ENCODE measurements at places on chromosomes 5 and 9.

GRCh38 chr5:142246258-142246657, 78.6 kb downstream of the SPRY4 start:
- peak; percentile 65 for DNase-seq

GRCh38 chr9:93586290-93587057, 10.1 kb downstream of the PHF2 start:
- DNase-seq = no peak

- no peak for DNase-seq
Observed at GRCh38 chr5:42751044-42751443, 5.6 kb upstream of the CCDC152 start.

- DNase-seq = peak; percentile 100
Observed at GRCh38 chr9:127561491-127562278, 50.4 kb upstream of the STXBP1 start.

GRCh38 chr5:92874790-92875189, 706.2 kb downstream of the NR2F1-AS1 start:
- DNase-seq = no peak

GRCh38 chr9:125971050-125971449, 223.9 kb downstream of the PBX3 start:
- DNase-seq = no peak

GRCh38 chr5:154587123-154588026, 109.3 kb upstream of the HAND1 start:
- no peak for DNase-seq

DNA sequence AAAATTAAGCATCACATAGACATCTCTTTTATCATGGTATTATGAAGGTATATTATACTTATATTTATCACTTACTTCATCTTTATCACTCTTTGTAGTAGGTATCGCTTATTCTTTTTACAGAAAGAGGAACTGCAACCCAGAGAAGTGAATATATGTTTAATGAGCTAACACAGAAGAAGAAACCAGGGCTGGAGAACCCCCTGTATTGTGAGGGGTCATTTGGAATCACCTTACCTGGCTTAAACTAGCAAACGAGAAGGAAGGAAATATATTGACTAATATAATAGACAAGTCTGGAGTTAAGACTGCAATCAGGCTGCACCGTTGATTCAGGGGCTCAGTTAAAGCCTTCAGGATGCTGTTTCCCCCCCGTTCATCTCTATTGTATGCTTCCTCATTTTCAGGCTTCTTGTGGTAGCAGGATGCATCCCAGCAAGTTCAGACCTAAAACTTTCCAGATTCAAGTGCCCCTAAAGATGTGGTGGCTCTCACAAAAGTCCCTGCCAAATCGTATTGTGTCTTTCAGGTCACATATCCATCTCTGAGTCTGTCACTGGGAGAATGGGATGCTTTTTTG, 146.4 kb downstream of the GCNT1 start:
- no peak for DNase-seq

DNA sequence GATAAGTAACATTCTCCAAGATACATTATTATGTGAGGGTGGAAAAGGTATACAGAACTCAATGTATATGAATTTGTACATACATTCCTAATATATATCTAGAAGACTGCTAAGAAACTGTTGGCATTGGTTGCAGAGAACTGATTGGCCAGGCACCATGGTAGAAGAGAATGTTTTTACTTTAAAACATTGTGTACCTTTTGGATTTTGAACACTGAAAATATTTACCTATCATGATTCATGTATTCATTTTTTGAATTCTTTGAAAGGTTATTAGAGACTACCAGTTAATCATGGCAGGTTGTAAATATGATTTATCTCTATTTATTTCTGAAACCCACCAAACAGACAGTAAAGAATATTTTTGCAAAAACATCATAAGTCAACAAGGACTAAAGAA, 41.2 kb upstream of the ADRB2 start:
- DNase-seq = no peak

GRCh38 chr9:124045076-124045829, 33.7 kb downstream of the LHX2 start:
- DNase-seq = no peak

DNA sequence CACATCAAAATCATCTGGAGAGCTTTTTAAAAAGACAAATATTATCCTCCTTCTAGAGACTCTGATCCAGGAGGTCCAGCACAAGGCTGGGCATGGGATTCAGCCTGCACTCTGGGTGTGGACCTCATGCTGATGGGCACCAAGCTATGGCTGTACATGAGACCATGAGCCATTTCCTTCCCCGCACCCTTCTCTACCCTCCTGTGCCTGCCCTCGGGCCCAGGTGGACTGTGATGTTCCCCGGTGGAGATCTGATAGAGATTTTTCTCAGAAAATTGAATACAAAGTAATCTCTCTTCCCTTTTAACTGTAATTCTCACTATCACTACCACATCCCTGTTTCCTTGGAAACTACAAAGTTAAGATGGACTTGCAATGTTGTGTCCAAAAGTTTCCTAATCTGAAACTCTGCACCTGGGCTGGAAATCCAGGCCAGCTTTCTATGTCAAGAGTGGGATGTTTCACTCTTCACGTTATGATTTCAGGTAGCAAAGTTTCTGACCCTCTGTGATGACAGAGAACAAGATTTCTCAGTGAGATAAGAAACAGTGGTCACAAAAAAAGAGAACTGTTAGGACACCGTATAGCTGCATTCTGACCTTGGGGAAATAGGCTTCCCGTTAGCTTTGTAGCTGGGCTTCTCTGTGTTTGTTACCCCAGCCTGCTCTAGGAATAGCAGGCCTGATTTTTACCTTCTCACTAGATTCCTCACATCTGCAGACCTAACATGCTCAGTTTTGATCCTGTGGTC, 11.5 kb downstream of the SFXN1 start:
- no peak for DNase-seq

DNA sequence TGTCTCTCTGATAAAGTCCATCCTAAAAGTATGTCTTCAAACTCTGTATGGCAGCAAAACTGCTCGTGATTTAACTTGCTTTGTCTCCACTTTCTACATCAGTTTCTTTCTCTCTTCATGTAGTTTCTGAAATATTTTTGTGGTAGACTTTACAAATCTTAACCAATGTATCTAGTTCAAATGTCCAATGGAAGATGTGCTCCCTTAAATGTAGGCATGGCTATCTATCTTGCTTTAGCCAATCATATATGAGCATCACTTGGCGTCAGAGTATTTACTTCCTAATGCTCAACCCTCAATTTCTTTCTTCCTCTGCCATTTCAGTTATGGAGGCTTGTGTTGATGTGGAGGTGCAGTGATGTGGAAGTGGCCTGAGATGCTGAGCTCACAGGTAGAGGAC, 206.1 kb upstream of the ZNF608 start:
- DNase-seq = no peak

DNA sequence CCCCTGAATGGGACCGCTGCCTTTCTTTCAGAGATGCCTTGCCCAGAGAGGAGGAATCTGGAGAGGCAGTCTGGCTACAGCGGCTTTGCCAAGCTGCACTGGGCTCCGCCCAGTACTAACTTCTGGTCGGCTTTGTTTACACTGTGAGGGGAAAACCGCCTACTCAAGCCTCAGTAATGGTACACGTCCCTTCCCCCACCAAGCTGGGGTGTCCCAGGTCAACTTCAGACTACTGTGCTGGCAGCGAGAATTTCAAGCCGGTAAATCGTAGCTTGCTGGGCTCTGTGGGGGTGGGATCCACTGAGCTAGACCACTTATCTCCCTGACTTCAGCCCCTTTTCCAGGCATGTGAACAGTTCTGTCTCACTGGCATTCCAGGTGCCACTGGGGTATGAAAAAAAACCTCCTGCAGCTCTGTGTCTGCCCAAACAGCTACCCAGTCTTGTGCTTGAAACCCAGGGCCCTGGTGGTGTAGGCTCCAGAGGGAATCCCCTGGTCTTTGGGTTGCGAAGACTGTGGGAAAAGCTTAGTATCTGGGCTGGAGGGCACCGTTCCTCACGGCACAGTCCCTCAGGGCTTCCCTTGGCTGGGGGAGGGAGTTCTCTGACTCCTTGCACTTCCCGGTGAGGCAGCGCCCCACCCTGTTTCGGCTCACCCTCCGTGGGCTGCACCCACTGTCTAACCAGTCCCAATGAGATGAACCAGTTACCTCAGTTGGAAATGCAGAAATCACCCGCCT, 171.2 kb downstream of the CWC27 start:
- no peak for DNase-seq

- no peak for DNase-seq
Observed at GRCh38 chr9:107815782-107816560, 326.4 kb upstream of the KLF4 start.

DNA sequence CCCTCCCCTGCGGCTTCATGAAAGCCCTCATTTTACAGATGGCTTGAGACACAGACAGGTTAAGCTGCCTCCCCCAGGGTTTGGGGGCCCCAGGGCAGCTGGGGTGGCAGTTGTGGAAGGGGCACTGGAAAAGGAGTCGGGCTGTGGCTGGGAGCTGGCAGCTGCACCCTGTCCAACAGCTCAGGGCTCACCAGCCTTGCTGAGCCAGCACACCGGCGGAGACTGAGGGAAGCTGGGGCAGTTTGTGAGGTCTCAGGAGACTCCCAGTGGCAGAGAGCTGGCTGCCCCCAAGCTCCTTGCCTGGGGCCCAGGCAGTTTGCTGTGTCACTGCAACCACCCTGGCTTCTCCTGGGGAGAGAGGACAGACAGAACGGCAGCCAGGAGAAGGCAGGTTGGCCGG, 34.8 kb upstream of the RAPGEF1 start:
- DNase-seq = no peak

- DNase-seq = no peak
Observed at GRCh38 chr5:149410721-149411432, 31.8 kb upstream of the IL17B start.

DNA sequence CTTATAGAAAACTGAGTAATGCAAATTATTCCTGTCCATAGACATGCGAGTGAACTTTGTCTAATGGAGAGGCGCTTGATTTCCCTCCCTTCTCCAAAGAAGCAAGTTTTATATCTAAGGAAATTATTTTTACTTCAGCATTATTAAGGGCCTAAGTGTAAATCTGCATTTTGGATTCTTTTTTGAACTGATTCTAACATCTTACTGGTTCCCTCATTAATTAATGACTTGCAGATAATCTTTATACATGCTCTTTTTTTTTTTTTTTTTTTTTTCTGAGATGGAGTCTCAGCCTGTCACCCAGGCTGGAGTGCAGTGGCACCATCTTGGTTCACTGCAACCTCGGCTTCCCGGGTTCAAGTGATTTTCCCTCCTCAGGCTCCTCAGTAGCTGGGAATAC, 209.5 kb downstream of the TLE4 start:
- no peak for DNase-seq

DNA sequence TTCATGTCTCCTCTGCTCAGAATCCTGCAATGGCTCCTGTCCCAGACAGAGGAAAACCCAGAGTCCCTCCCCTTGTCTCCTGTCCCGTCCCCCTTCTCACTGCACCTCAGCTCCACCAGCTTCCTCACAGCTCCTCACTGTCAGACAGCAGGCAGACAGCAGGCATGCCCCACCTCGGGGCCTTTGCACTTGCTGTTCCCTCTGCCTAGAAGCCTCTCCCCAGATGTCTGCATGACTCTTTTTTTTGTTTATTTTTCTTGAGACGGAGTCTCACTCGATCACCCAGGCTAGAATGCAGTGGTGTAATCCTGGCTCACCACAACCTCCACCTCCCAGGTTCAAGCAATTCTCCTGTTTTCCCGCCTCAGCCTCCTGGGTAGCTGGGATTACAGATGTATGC, 8.8 kb upstream of the SLC6A7 start:
- peak; percentile 19 for DNase-seq

- DNase-seq = no peak
Observed at GRCh38 chr5:6750951-6751685, 37.9 kb downstream of the TENT4A start.

DNA sequence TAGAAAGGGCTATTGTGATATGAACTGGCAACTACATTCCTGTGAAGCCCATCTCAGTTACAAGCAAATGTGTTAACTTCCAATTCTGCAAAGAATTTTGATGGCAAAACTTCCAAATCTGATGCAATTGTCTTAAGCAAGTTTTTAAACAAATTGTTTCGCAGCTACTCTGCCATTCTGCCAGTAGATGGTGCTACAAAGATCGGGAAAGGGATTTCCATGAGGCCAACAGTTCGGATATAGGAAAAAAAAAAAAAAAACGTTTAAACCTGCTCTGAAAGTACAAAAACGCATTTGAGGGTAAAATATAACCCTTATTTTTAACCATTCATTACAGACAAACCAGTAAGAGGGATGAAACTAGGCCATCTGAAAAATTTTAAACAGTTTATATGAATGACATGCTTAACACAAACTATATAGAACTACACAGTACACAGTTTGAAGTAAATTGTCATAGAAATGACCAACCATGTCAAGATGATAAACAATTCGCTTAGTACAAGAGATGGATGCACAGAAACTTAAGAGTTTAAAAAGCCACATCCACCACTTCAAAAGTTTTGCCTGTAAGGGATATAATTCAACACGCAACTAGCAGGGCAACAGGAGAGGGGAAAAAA, 2.2 kb downstream of the HNRNPA0 start:
- peak; percentile 65 for DNase-seq

DNA sequence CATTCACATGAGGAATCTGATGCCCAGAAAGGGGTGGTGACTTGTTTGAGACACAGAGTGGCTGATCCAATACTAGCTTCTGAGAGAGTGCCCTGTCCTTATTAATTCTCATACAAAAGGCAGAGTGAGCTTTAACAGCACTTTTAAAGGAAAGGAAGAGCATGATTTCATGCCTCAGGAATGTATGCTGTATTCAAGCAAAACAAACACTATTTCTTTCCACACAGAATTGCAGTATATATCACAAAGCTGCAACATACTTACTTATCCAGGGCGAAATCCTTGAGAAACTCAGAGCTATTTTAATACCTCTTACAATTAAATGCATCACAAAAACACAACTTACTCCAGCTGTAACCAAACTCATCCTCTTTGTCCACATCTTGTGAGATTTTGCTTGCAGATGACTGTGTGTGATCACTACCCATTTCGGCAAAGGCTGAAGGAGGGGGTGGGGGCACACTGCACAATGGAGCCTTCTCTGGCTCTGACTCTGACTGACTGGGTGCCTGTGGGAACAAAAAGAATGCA, 139.8 kb downstream of the MPDZ start:
- peak; percentile 85 for DNase-seq

DNA sequence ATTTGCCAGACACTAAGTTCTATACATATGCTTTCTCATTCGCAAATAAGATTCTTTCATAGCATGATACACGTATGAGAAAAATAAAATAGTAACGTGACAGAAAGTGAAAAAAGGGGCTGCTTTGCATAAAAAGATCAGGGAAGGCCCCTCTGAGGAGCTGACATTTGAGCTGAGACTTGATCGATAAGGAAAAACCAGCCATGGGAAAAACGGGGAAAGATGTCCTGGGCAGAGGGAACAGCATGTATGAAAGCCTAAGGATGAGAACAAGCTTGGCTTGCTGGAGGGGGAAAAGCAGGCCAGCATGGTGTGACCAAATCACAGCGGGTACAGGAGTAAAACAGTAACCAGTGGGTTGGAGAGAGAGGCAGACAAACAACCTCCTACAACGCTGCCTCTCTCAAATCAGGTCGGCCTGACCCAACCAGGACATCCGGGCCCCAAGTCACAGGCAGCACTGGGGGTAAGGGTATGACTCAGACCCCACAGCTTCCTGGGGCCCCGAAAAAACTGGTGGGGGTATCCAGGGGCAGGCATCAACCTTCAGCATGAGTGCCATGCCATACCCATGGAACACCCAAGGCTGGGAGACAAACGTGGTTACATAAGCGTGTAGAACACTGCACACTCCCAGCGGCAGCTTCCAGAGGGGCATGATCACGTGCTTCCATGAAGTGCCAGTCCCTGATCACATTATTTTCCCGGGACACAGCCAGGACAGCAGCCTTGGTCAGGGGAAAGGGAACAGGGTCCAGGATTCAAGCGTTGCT, 2.2 kb downstream of the TNIP1 start:
- no peak for DNase-seq

All from HFFc6 (cell line).